Germinal center (tissue), 1 donor: ENCODE measurements at places on chromosomes 2 and 18.
A peak's percentile ranks its signal among the peaks of the same experiment; 100 is the strongest.

GRCh38 chr2:25310965-25311864, 30.5 kb downstream of the DNMT3A start:
- DNase-seq, result no peak

- no peak for DNase-seq
These were observed 247.4 kb upstream of the CYP26B1 start for GRCh38 chr2:72395096-72395495.

DNA sequence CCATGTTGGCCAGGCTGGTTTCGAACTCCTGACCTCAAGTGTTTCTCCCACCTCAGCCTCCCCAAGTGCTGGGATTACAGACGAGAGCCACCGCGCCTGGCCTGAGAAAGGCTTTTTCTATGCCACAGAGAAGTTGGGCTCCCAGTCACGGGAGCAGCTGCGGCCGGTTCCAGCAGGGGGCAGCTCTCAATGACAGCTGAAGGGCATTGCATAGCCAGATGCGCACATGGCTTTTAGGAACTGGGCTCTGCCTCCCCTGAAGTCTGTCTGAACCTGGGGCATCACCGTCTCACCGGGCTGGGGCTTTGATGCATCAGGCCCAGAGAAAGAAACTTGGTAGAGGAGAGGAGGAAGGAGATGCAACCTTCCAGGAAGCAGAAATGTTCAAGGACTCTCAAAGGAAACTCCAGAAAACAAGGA, 84.2 kb upstream of the LAPTM4A start:
- peak; percentile 65 for DNase-seq

DNA sequence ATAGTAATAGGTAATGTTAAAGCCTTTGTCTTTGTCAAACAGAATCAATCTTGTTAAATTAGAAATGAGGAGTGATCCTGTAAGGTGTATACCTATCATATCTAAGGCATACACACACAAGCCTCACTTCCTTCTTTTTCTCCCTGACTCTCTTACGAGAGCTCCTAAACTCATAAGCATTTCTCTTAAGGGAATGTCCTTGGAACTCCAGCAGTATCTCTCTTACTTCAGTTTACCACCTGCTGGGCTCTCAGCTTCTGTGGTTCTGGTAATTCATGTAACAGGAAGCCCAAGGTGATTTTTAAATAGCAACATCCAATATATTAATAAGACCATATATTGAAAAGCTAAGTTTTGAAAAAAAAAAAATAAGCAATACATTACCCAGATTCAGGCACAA, 85.9 kb downstream of the UBE2E3 start:
- DNase-seq, result no peak

- no peak for DNase-seq
These were observed 3.7 kb downstream of the NEURL3 start for GRCh38 chr2:96501471-96501874.
